T-helper 17 cell (primary cell): ENCODE measurements at places on chromosomes 5 and 9. TPM values are rescaled to one million over a fixed set of nuclear protein-coding genes. Genes with fewer than 3 reads are reported as not detected.
A peak's percentile ranks its signal among the peaks of the same experiment; 100 is the strongest.

GRCh38 chr5:16888694-16889124 lies 47.4 kb downstream of the MYO10 start:
- no peaks in the 10 kb centered on the region for H3K4me1 ChIP-seq
- H3K4me3 ChIP-seq, result no peak overlapping the region
- no peaks in the 10 kb centered on the region for H3K27me3 ChIP-seq
- DNase-seq, result no peak

GRCh38 chr5:42880496-42881150 lies 68.9 kb upstream of the SELENOP start:
- no peak for DNase-seq
- no peaks in the 10 kb centered on the region for H3K36me3 ChIP-seq
- H3K27me3 ChIP-seq, result peaks cover 6% of the 10 kb centered on the region
- H3K27ac ChIP-seq, result no peak overlapping the region

DNA sequence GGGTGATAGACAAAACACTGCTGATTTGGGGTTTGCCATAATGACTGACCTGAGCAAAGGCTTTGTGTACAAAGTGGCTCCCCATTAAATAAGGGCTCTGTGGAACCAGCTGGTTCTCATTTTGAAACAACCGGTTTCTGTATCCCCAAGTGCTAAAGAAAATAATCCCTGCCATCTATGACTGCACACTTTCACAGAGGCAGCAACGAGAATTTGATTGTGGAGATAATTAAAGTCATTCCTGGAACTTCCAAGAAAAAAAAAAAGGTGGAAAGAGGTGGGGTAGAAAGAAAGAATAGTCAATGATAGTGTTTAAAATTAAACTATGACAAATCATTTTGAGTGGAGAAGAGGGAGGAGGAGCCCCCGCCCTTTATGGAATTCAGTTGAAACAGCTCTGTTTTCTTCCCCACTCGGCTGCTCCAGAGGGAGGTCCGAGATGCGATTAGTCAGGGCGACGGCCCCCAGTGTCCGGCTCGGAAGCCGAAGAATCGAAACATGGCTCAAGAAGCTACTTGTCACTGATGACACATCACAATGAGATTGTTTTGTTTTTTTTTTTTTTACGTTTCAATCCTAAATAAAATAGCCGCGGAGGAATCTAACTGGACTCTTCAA lies 38.4 kb downstream of the EBF1 start:
- H3K4me3 ChIP-seq, result no peak overlapping the region
- DNase-seq, result no peak
- no peaks in the 10 kb centered on the region for H3K36me3 ChIP-seq
- H3K27ac ChIP-seq, result no peak overlapping the region
- H3K27me3 ChIP-seq, result peaks cover 57% of the 10 kb centered on the region

Gene CEL
- total RNA-seq, result not detected

- H3K27me3 ChIP-seq, result no peaks in the 10 kb centered on the region
- no peak overlapping the region for H3K4me3 ChIP-seq
- DNase-seq, result no peak
- H3K27ac ChIP-seq, result no peak overlapping the region
- H3K36me3 ChIP-seq, result no peaks in the 10 kb centered on the region
- no peaks in the 10 kb centered on the region for H3K4me1 ChIP-seq
Observed at GRCh38 chr5:21254161-21254560, 1266.2 kb upstream of the CDH18 start.

DNA sequence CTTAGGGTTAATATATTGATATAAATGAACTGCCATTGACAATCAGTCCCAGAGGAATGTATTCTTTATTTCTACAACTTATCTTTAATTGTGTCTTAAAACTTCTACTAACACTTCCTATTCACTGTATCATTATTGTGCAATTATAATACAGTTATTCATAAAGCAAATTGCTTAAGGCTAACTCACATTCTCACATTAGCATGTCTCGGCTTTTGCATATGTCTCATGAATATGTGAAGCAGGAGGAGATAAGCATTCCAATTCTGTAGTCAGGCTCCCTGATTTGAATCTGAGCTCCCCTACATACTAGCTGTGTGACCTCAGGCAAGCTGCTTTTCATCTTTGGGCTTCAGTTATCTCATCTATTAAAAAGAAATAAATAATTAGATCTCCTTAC lies 45.4 kb downstream of the PLGRKT start:
- DNase-seq, result no peak
- H3K27ac ChIP-seq, result no peak overlapping the region
- H3K4me1 ChIP-seq, result peaks cover 21% of the 10 kb centered on the region
- peaks cover 6% of the 10 kb centered on the region for H3K36me3 ChIP-seq
- no peak overlapping the region for H3K4me3 ChIP-seq

DNA sequence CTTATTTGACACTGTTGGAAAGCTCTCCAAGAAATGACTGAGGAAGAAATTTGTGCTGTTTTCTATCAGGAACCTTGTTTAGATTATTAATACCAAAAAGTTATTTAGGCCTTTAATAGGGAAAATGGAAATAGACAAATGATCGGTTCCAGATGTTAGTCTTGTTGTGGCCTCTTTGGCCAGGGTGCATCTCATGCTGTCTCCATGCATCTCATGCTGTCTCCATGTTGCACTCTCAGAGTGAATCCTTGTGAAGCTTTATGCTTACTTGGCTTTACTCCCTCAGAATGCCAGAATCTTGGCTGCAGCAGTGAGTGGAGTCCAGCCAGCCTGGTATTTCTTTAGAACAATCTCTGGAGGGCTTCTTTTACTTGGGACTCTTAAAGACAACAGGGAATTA lies 185.5 kb downstream of the ARHGAP26 start:
- DNase-seq, result no peak
- no peaks in the 10 kb centered on the region for H3K36me3 ChIP-seq
- H3K27ac ChIP-seq, result no peak overlapping the region

Gene BARHL1
- total RNA-seq, result not detected

- no peaks in the 10 kb centered on the region for H3K4me1 ChIP-seq
- H3K27me3 ChIP-seq, result no peaks in the 10 kb centered on the region
- no peak overlapping the region for H3K27ac ChIP-seq
- no peak overlapping the region for H3K4me3 ChIP-seq
- DNase-seq, result no peak
Observed at GRCh38 chr5:118301696-118302095, 686.7 kb downstream of the DTWD2 start.

Gene TMC1
- not detected for total RNA-seq

- peak overlapping the region; percentile 68 for H3K27ac ChIP-seq
- no peaks in the 10 kb centered on the region for H3K27me3 ChIP-seq
- H3K4me3 ChIP-seq, result no peak overlapping the region
- peaks cover 7% of the 10 kb centered on the region for H3K4me1 ChIP-seq
- no peak for DNase-seq
Observed at GRCh38 chr9:127746959-127747569, 12.0 kb upstream of the TOR2A start.

DNA sequence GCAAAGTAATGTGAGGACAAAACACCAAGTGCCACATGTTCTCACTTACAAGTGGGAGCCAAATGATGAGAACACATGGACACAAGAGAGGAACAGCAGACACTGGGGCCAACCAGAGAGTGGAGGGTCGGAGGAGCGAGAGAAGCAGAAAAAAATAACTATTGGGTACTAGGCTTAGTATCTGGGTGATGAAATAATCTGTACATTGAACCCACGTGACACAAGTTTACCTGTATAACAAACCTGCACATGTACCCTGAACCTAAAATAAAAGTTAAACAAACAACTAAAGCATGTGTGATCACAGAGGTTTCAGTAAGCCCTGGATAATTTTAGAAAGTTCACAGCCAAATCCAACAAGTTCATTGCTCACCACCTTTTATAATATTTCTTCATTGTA lies 160.1 kb downstream of the TENT4A start:
- DNase-seq, result no peak
- no peak overlapping the region for H3K27ac ChIP-seq
- H3K27me3 ChIP-seq, result peaks cover 6% of the 10 kb centered on the region
- H3K4me1 ChIP-seq, result no peaks in the 10 kb centered on the region
- no peaks in the 10 kb centered on the region for H3K36me3 ChIP-seq
- H3K4me3 ChIP-seq, result no peak overlapping the region

- H3K27ac ChIP-seq, result no peak overlapping the region
- no peak overlapping the region for H3K4me3 ChIP-seq
- peaks cover 2% of the 10 kb centered on the region for H3K36me3 ChIP-seq
- H3K4me1 ChIP-seq, result no peaks in the 10 kb centered on the region
Observed at GRCh38 chr9:87862536-87863268, 20.0 kb upstream of the SPATA31E1 start.

- no peak for DNase-seq
- H3K4me1 ChIP-seq, result no peaks in the 10 kb centered on the region
- no peak overlapping the region for H3K27ac ChIP-seq
- H3K36me3 ChIP-seq, result no peaks in the 10 kb centered on the region
Observed at GRCh38 chr5:156366521-156366920, 39.6 kb downstream of the SGCD start.

GRCh38 chr5:16774806-16775205 lies 158.0 kb upstream of the RETREG1 start:
- H3K4me1 ChIP-seq, result no peaks in the 10 kb centered on the region
- H3K27ac ChIP-seq, result no peak overlapping the region
- no peak overlapping the region for H3K4me3 ChIP-seq
- H3K36me3 ChIP-seq, result no peaks in the 10 kb centered on the region
- no peak for DNase-seq

DNA sequence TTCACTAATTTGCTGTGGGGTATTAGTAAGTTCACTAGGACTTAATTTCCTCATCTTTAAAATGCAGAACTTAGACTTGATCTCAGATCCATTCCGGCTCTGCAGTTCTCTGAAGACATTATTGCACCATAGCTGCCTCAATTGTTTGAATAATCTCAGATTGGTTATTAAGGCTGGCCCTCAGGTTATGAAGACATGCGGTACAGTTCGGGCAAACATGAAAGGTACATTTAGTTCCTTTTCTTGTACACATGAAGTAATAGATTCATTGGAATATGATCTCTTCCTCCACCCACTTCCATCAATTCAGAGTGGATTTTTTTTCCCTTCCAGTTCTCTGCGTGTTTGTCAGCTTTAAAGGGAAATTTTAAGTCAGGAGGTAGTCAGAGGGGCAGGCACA lies 28.0 kb downstream of the ATP6V0E1 start:
- H3K36me3 ChIP-seq, result no peaks in the 10 kb centered on the region
- H3K4me3 ChIP-seq, result no peak overlapping the region
- H3K4me1 ChIP-seq, result peaks cover 46% of the 10 kb centered on the region
- H3K27me3 ChIP-seq, result no peaks in the 10 kb centered on the region

DNA sequence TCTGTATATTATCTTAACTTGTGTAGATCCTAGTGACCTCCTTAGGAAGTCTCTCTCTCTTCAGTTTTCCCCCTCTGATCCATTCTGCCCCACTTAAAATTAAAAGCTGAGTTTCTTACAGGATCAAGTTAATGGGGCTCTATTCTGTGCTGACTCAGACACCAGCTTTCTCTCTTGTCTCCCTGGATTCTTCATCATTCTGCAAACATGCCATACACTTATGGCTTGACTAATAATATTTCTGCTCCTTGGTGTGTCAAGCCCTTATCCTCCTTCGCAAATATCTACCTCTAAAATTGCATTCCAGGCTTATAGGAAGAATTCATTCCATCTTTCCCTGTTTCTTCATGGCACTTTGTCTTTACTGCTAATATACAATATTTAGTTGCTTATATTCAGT lies 18.1 kb downstream of the LRRC70 start:
- H3K4me3 ChIP-seq, result no peak overlapping the region
- H3K27me3 ChIP-seq, result no peaks in the 10 kb centered on the region
- H3K4me1 ChIP-seq, result peaks cover 10% of the 10 kb centered on the region
- no peak for DNase-seq
- H3K27ac ChIP-seq, result peak overlapping the region; percentile 27
- H3K36me3 ChIP-seq, result peaks cover 7% of the 10 kb centered on the region

DNA sequence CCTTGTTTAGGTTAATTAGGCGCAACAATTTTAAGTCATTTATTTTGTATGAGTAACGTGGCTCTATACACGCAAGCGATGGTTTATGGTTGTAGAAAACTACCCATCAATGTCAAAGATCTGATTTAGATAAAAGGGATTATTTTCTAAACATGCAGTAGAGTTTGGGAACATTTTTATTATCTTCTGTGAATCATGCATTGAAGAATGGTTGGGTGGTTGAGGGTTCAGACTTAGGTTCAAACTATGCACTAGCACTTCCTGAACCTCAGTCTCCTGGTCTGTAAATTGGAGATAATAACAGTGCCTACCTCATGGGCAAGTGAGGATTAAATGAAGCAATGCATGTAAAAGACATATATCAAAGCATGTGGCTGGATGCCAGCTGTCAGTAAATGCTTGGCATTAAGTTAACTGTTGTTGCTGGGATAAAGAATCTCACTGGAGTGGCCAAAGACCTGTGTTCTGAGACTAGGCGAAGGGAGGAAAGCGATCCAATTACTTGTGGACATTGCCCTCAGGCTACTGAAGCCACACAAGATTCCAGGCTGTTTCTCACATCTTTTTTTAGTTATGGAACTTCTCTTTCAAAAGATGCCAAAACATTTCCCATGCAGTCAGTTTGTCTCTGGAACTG lies 1.1 kb upstream of the OTULINL start:
- H3K4me1 ChIP-seq, result peaks cover 18% of the 10 kb centered on the region
- H3K27ac ChIP-seq, result no peak overlapping the region
- H3K36me3 ChIP-seq, result no peaks in the 10 kb centered on the region
- no peak for DNase-seq
- H3K4me3 ChIP-seq, result peak overlapping the region; percentile 90
- no peaks in the 10 kb centered on the region for H3K27me3 ChIP-seq

DNA sequence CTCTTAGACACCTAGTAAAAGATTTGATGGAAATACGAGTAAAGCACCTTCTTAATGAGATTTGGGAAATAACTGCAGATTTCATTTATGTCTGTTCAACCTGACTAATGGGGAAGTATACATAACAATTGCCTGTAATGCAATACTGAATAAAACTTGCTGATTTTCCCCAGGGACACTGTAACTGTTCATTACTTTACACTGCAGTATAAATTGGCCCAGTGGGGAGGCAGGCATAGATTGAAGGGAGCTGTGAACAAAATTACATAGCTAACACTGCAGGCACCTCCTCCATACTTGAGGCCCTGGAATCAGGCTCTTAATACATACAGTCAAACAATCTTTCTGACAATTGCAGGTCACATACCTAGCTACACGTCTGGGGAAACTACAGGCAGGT lies 216.2 kb downstream of the PTPRD start:
- no peak overlapping the region for H3K4me3 ChIP-seq
- no peaks in the 10 kb centered on the region for H3K36me3 ChIP-seq
- no peaks in the 10 kb centered on the region for H3K27me3 ChIP-seq
- no peak for DNase-seq

Gene FAM221B
- total RNA-seq, result not detected

GRCh38 chr5:74412066-74412465 lies 228.5 kb downstream of the ENC1 start:
- H3K4me3 ChIP-seq, result no peak overlapping the region
- peaks cover 5% of the 10 kb centered on the region for H3K36me3 ChIP-seq
- no peak overlapping the region for H3K27ac ChIP-seq
- peaks cover 2% of the 10 kb centered on the region for H3K4me1 ChIP-seq

- DNase-seq, result no peak
- H3K36me3 ChIP-seq, result no peaks in the 10 kb centered on the region
- H3K4me3 ChIP-seq, result no peak overlapping the region
- no peaks in the 10 kb centered on the region for H3K4me1 ChIP-seq
Observed at GRCh38 chr5:43839218-43839617, 236.2 kb downstream of the NNT start.

GRCh38 chr5:92337772-92338234 lies 954.7 kb upstream of the ARRDC3 start:
- no peak for DNase-seq
- H3K36me3 ChIP-seq, result no peaks in the 10 kb centered on the region
- H3K27ac ChIP-seq, result no peak overlapping the region
- H3K4me3 ChIP-seq, result no peak overlapping the region

- no peak overlapping the region for H3K27ac ChIP-seq
- H3K27me3 ChIP-seq, result no peaks in the 10 kb centered on the region
- no peaks in the 10 kb centered on the region for H3K36me3 ChIP-seq
- no peak overlapping the region for H3K4me3 ChIP-seq
- no peak for DNase-seq
- peaks cover 6% of the 10 kb centered on the region for H3K4me1 ChIP-seq
Observed at GRCh38 chr5:160082614-160083500, 36.4 kb downstream of the PWWP2A start.
